ENCODE measurements at places on chromosomes 2 and 18.
A peak's percentile ranks its signal among the peaks of the same experiment; 100 is the strongest.

DNA sequence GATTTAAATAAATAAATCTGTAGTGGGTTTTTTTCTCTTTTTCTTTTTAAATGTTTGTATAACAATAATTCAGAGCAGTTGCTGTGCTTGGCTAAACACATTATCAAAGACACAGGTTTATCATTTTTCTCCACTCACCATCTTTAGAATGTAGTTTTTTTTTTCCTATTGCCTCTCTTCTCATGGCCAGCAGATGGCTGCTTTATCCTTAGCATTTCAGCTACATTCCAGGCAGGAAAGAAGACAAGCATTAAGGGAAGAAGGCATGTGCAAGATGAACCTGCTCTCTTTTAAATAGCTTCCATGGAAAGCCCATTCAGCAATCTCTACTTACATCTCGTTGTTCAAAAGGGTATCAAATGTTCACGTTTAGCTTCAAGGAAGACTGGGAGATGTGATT is 42.6 kb downstream of the ARHGAP15 start:
- no peak for DNase-seq

DNA sequence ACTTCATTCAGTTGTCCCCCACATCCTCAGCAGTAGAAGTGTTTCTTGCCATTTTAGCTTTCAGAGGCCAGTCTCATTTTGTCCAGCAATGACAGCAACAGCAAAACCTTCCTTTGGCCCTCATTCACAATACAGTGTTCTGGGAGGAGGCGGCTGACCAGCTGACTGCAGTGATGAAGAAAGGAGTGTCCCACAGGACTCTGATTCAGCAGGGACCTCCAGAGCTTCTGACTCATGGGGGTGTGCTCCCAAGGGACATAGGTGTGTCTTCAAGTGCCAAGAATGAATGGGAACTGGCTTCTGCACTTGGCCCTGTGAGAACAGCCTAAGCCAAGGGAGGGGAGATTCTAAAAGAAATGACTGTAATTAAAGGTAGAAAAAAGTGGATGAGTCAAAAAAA is 147.0 kb upstream of the PELI1 start:
- no peak for DNase-seq

- DNase-seq, result no peak
Observed at GRCh38 chr18:76432970-76433767, 61.9 kb downstream of the ZNF516 start.

- no peak for DNase-seq
Observed at GRCh38 chr2:133296401-133296800, 271.9 kb downstream of the NCKAP5 start.

GRCh38 chr18:42230636-42231035 is 275.6 kb downstream of the PIK3C3 start:
- DNase-seq, result no peak

- no peak for DNase-seq
Observed at GRCh38 chr2:44005846-44006245, 10.1 kb upstream of the LRPPRC start.

GRCh38 chr2:200847269-200847668 is 17.2 kb downstream of the CLK1 start:
- no peak for DNase-seq

DNA sequence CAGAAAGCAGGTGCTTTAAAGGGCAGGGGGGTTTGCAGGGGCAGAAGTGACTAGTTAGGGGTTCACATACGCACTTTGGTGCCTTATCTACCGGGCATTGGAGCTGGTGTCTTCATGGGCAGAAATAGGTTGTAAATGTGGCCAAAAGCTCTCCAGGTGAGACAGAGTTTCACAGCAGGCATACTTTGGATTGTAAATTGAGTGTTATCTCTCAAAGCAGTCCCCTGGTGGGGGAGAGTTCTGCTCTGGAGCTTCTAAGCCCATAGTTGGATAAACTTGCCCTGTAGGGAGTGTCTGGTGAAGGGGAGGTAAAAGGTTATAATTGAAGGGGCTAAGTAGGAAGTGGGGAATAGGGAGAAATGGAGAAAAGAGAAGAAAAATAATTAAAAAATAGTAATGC is 43.1 kb downstream of the COL4A3 start:
- no peak for DNase-seq

- DNase-seq, result no peak
Observed at GRCh38 chr18:14978962-14979535, 231.1 kb downstream of the ANKRD30B start.

DNA sequence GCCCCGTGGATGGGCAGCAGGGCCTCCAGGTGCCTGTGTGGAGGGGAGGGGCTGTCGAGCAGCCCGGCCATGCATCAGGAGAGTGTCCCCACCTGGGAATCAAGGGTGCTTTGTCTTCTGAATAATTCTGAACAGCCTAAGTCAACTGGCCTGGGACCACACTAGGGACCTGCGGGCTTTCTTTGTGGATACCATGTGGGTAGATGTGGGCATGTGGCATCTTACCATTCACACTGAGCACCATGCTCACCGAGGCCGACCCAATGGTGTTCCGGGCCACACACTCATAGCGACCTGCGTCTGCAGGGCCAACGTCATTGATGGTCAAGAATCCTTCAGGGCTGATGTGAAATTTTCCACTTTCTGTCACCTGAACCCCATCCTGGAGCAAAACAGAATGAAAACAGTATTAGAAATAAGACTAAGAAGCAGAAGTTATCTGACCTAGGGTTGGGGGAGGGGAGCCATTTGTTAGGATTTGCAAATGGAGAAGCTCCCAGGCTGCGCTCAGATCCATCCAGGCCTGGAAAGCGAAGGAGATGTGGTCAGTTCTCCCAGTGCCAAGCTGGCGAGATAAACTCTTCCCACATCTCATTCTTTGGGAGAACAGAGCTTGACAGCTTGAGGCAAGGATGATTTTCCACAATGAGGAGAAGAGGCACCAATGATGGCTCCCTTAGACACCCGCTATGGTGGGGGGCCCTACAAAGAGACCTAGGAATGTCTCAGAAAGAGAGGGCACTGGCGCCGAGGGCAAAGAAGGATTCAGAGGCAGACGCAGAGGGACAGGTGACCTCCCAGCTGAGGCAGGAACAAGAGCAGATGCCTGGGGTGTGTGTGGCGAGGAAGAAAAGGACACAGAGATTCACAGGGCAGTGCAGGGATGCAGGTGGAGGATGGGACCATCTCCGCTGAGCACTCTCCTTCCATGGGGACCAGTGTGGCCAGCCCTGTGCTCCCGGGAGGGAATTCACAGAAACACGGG is 83.4 kb downstream of the PXDN start:
- DNase-seq, result no peak

GRCh38 chr2:218959761-218960308 is 369 bp downstream of the CDK5R2 start:
- peak; percentile 70 for DNase-seq

- DNase-seq, result peak; percentile 32
Observed at GRCh38 chr2:35864141-35864540, 491.4 kb upstream of the CRIM1 start.

- DNase-seq, result no peak
Observed at GRCh38 chr2:28602751-28603639, 107.1 kb downstream of the PLB1 start.

GRCh38 chr2:153474876-153475435 is 3.6 kb downstream of the RPRM start:
- DNase-seq, result peak; percentile 51

DNA sequence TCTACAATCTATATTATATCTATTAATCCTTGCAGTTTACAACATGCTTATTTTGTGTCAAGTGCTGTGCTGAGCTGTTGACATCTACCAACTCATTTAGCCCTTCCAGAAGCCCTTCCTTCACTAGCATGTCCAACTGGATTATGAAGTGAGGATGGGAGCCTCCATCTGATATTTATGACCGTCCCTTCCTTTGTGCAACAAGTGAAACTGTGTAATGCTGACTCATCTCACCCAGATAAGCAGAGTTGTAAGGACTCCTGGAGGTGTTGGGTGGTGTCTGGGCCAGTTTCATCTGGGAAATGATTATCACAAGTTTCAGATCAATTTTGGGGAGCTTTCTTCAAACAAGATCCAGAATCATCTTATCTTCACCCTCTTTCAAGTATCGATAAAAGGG is 156.6 kb upstream of the ETAA1 start:
- DNase-seq, result no peak

DNA sequence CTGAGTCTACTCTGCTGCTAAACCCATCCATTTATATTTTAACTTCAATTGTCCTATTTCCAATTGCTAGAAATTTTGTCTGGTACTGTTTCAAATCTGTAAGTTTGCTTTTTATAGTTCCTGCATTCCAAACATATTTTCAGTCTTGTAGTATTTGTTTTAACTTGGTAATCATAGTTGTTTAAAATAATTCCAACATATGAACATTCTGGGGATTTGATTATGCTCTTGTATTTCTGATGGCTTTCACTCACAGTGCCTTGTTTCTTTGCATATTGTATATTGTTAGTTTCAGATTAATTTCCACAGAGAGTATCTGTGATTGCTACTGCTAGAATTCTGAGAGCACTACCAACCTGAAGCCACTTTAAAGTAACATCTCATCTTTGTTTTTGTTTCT is 202.4 kb downstream of the ETAA1 start:
- no peak for DNase-seq

DNA sequence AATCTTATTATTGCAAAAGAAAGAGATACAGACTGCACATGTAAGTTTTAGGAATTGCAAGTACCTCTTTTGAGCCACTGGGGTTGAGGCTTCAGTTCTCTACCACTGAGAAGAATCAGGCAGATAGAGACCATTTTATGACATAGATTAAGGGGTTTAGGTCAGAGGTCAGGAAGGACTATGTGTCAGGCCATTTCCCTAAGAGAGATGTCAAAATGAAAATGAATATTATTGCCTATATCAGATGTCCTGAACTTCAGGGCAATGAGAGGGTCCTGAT is 113.7 kb downstream of the GATA6 start:
- DNase-seq, result no peak

- no peak for DNase-seq
Observed at GRCh38 chr18:706405-706804, 6.0 kb downstream of the ENOSF1 start.

GRCh38 chr2:61135510-61135909 is 26.5 kb upstream of the C2orf74 start:
- no peak for DNase-seq

DNA sequence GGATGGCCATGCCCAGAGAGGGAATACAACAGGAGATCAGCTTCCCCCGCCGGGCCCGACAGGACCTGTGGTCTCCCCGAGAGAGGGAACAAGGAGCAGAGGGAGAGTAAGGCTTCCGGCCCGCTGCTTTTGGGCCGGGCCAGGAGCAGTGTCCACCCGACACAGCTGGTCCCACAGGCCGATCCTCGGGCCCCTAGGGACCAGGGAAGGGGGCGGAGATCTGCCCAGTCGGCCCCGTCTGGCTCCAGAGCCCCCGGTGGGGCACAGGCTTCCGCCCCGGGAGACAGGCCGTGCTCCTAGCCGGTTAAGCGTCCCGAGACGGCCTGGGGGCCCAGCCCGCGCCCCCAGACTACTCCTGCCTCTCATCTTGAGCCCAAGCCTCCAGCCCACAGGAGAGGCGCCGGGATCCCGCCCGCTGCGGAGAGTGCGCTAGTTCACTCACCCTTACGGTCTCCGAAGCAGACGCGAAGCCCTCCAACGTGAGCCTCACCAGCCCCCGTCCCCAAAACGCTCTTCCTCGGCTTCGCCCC is at the start of gene MCFD2:
Gene MCFD2 (minus strand): TSS at position 526 of the 530 bp plus-strand sequence. CDS start 6,635 bp downstream, outside the sequence.
- peak; percentile 83 for DNase-seq

GRCh38 chr2:133777574-133777960 is 209.3 kb upstream of the NCKAP5 start:
- no peak for DNase-seq

DNA sequence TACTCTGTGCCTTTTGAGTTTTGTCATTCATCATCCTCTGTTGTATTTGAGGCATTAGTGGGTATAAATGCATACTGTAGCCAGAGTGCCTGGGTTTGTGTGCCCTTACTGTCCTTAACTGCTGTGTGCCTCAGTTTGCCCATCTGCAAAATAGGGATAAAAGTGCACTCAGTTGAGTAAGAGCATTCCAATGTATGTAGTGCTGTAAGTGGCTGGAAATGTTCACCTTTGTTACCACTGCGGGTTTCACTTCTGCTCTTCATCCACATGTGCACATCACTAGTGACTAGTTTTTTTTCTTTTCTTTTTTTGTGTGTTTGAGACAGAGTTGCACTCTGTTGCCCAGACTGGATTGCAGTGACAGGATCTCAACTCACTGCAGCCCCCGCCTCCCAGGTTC is 39.9 kb downstream of the PLEKHB2 start:
- DNase-seq, result no peak
